ENCODE measurements at places on chromosomes 13 and 19.

DNA sequence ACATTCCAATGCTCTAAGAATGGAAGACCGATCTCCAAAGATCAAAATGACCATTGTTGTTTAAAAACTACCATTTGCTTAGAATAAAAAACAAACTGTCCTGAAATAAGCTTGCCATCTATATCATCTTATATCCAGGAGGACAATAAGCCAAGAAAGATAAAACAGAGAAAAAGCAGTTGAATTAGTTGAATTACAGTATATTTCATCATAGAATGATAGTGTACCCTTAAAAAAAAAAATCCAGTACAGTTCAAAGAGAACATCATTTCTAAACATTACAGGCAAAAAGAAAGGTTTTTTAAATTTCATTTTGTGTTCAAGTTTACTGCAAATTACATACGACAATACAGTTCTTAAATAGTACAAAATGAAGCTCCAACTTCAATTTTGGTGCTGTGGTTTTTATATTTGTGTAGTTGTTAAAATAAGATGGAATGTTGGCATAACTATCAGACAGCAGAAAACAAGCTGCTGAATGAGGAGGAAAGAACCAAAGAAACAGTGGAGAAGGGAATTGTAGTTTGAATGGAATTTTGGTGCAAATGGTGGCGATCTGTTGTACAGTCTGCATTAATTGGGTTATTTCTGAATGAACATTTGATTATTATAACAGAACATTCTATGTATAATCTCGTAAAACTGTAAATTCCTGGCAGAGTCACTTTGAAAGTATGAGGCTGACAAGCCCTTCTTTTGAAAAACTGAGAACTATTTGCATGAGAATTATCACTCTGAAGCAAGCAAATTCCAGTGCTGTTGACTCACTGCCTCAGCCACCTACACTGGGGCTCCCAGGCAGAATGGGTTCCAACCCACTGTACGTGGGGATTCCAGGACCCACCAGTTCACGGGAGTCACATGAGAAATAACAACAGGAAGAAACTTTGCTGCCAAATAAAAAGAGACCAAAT, 37.7 kb downstream of the LHFPL6 start:
- DNase-seq = no peak

DNA sequence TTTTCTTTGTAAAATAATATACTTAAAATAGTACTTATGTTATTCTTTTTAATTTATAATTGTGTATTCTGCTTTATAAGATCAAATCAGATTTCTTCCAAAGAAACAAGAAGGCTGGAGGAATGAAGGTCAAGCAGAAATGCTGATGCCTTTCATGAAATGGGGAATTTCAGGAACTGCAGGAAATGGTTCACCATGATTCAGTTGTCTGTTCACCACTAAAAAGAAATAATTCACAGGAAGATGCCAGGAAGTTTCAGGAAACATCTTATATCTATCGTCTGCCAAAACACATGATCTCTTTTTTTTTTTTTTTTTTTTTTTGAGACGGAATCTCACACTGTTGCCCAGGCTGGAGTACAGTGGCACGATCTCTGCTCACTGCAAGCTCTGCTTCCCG, 15.7 kb upstream of the SCEL start:
- DNase-seq = no peak

GRCh38 chr19:2080336-2080988, 15.7 kb downstream of the MOB3A start:
- no peak for DNase-seq

GRCh38 chr13:59442461-59442860, 721.3 kb downstream of the DIAPH3 start:
- DNase-seq = no peak

DNA sequence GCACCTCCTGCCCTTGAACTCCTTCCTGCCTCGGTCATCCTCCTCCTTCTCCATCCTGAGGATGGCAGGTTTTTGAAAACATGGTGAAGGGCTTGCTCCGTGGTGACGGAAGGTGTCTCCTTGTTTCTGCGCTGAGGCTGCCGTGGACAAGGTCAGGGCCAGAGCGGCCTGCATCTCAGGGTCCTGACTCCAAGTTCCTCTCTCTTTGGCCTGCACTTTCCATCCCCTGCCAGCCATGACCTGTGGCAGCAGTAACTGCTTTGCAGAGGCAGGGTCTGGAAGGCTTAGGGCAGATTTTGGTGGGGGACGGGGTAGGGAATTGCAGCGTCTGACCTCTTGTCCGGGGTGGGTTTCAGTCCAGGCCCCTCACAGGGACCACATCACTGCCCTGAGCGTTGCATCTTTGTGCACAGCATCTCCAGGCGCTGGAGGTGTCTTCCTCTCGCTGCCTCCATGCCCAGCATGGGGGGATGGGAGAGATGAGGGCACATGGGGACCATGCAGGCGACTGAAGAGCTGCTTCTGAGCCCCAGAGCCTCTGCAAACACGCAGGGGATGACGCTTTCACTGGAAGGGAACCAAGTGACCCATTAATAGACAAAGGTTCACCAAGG, 216.8 kb downstream of the TEX29 start:
- no peak for DNase-seq

DNA sequence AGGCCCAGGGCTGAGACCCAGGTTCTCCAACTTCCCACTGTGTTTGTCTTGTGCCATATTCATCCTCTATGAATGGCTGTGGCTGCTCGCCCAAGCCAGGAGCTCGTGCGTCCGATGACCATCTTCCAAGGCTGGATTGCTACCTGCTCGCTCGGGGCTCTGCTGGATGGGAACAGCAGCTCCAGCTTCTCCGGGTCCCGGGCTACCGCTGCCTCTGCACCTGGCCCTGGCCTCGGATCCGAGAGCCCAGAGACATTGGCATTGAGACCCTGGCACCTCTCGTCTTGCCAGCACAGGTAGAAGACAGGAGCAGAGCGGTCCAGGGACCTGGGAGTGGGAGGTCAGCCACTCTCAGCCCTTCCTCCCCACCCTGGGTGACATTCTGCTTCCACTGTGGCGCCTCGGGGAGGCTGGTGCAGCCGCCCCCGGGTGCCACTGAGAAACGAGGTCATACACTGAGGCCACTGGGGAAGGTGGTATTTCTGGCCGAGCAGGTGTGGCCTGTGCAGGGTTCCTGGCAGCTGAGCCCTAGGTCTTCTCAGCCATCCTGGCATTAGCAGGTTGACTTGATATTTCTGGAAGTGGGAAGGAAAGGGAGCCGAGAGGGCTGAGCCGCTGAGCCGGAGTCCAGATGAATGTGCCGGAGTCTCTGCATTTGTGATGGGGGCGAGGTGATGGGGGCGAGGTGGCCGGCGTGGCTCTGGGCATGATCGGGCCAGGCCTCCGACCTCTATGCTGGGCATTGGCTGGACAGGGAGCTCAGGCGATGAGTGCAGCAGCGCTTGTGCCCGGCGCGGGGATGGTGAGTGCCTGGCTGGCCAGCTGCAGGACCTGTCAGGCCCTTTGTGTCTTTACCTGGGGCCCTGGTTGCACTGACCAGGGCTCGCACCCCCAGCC, 18.6 kb downstream of the NDUFB7 start:
- no peak for DNase-seq

GRCh38 chr13:42532561-42533335, 41.2 kb upstream of the TNFSF11 start:
- DNase-seq = no peak

- no peak for DNase-seq
Observed at GRCh38 chr13:31049833-31050232, 111.9 kb downstream of the HSPH1 start.

DNA sequence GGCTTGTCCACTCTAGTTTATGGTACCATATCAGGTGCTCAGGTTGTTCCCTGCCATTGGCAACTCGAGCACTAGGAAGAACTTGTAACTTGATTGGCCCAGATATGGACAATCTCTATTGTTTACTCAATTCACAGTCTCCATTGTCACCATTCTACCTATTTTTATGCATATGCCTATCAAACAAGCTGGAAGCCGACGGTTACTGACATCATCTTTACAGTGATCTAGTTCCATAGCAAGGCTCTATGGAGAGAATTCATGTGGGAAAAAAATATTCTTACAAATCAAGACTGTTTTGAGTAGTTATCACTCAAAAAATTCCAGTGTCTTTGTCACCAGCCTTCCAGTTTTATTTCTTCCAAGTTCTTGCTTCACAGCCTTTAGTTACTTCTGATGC, 1006.2 kb upstream of the PRR20A start:
- DNase-seq = no peak

- no peak for DNase-seq
Observed at GRCh38 chr13:69094485-69094884, 1013.1 kb upstream of the ATXN8OS start.

DNA sequence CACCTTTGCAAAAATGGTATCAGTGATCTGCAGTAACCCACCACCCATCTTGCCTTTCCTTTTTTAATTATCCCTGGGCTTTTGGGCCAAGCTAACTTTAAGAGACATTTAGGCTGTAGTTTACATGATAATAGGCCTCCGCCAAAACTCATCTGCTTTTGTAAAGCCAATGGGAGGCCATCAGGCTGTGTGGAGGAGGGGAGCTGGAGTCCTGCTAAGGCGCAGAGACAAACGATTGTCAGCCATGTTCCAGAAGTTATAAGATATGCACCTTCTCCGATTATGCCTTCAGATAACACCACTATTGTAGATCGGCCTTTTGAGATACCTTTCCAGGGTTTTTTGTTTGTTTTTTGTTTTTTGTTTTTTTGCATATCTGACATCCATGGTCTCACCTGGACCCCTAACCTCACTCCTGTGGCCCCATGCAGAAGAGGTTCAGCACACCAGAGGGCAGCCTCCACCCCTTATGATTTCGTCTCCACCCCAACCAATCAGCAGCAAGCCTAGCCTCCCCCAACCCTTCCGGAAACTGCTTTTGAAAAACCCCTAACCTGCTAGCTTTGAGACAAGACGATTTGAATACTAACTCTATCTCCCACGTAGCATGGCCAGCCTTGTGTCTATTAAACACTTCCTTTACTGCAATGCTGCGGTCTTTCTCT, 113.9 kb upstream of the UBL3 start:
- no peak for DNase-seq

DNA sequence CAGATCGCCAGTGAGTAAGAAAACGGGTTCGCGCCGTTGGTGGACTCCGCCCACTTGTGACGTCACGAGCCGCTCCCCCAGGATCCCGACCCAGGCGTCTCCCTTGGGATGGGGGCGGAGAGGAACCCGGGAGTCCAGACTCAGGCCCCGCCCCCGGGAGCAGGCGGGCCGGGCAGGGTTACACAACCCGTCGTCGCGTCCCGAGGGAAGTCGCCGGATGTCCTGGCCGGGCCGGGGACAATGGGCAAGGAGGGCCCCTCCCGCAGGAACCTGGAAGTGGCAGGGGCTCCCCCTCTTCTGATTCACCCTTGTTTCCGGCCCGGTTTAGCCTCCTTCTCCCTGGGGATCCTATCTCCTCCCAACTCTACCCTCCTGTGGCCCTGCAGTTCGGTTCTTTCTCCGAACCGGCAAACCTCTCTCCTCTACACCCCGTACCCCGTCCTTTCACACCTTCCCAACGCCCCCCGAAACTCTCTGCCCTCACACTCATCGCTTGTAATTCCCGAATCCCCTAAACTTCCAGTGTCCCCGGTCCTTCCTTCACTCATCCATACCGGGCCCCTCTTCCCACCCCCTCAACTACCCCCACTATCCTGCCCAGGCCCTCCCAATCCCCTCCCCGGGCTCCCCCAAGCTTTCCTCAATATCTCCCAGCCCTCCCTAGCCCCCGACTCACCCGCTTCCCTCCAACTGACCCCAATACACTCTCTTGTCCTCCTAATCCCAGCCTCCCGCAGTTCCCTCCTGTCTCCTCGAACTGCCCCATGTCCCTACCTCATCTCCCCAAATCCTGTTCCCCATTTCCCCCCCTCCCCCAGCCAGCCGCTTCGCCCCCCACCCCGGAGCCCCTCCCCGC, 20.0 kb upstream of the ERCC1 start:
- DNase-seq = peak; percentile 45

GRCh38 chr13:112776354-112776753, 86.5 kb downstream of the ATP11A start:
- no peak for DNase-seq

GRCh38 chr19:11300811-11301120, 4.8 kb downstream of the TSPAN16 start:
- no peak for DNase-seq

DNA sequence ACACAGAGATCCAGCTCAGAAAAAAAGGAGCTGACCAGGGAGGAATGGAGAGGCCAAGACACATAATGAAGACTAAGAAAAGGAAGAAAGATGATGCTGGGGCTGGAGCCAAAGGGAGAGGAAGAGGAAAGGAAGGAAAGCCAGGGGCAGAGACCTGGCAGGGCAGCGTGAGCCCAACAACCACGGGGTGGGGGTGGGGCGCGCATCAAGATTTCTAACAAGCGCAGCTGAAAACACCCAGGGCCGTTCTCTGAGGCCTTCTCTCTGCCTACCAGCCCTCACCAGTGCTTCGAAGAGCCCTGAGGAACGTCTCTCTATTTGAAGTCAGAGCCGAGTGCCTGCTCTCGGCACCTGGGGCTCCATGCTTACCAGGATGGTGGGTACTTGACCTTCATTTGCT, 23.6 kb upstream of the POU2F2 start:
- DNase-seq = no peak

- DNase-seq = no peak
Observed at GRCh38 chr19:16522559-16523377, 19.5 kb downstream of the CHERP start.

DNA sequence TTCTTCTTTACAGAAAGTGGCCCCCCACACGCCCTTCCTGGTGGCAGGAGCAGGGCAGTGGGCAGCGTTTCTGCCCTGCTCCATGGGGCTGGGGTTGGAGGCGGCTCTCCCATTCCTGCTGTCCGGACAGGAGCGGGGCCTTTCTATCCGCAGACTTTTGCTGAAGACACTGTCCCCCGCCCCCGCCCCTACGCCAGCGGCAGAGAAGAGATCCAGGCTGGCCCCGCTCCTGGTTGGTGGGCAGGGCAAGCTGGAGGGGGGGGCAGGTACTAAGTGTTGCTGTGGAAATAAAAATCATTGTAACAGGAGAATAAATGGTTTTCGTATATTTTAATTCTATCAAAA, 81.7 kb downstream of the ZNF429 start:
- no peak for DNase-seq

DNA sequence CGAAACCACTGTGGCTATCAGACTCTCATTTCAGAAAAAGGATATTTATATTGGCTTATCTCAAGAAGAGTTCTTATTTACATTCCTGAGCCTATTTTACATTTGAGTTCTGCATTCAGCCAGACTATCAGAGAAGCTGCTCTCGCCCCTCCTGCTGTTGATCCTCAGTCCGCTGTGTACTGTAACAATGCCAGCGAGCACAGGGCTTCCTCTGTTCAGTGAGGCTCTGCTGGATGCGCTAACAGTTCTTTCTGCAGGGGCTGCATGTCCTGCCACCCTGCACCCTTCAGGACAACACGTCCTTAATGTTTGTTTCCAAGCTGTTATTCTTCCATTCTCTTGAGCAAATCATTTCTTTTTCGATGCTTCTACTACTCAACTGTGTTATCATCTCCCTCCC, 463.7 kb upstream of the SGCG start:
- no peak for DNase-seq

DNA sequence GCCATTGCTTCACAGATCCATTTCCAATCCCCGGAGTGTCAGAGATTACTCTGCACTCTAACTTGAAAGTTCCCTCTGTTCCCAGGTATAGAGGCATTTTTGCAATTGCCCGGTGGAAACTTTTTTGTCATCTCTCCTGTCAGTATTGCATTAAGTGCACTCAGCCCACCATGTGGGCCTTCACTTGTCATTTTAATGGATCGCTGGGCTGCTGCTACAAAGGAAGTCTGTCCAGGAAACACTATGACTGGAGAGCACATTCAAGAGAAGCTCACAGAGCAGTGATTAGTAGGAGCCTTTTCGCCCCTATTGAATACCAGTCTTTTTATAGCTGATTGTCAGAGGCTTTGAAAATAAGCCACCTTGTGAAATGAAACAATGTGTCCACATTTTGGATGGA, 180.9 kb downstream of the B3GLCT start:
- peak; percentile 1 for DNase-seq
